Thoracic aorta (tissue), 2 donors: ENCODE measurements at places on chromosomes 2 and 18. TPM values are rescaled to one million over a fixed set of nuclear protein-coding genes. Genes with fewer than 3 reads are reported as not detected.

Gene DPP4
- total RNA-seq: 2.0 TPM

Gene KIF1A
- total RNA-seq: 0.92 TPM

Gene ABCG5
- not detected for total RNA-seq

Gene SLC9A4
- total RNA-seq: 1.4 TPM

Gene ALLC
- 1.1 TPM for total RNA-seq

Gene EPB41L3
- total RNA-seq: 37.4 TPM

Gene CD28
- total RNA-seq: 3.5 TPM

Gene PRSS56
- total RNA-seq: not detected

Gene COL5A2
- total RNA-seq: 135 TPM

Gene POTEC
- total RNA-seq: not detected

Gene ADAM23
- total RNA-seq: 4.5 TPM

Gene PREB
- total RNA-seq: 64.3 TPM
